ENCODE measurements at places on chromosomes 4 and X. TPM values are rescaled to one million over a fixed set of nuclear protein-coding genes. Genes with fewer than 3 reads are reported as not detected.
A peak's percentile ranks its signal among the peaks of the same experiment; 100 is the strongest.

- H3K27ac ChIP-seq: no peak overlapping the region
- DNase-seq: no peak
- no peaks in the 10 kb centered on the region for H3K4me1 ChIP-seq
- no peaks in the 10 kb centered on the region for H3K27me3 ChIP-seq
- no peak overlapping the region for H3K4me3 ChIP-seq
- no peaks in the 10 kb centered on the region for H3K36me3 ChIP-seq
These were observed 170.5 kb downstream of the AREG start for GRCh38 chr4:74615411-74615810.

DNA sequence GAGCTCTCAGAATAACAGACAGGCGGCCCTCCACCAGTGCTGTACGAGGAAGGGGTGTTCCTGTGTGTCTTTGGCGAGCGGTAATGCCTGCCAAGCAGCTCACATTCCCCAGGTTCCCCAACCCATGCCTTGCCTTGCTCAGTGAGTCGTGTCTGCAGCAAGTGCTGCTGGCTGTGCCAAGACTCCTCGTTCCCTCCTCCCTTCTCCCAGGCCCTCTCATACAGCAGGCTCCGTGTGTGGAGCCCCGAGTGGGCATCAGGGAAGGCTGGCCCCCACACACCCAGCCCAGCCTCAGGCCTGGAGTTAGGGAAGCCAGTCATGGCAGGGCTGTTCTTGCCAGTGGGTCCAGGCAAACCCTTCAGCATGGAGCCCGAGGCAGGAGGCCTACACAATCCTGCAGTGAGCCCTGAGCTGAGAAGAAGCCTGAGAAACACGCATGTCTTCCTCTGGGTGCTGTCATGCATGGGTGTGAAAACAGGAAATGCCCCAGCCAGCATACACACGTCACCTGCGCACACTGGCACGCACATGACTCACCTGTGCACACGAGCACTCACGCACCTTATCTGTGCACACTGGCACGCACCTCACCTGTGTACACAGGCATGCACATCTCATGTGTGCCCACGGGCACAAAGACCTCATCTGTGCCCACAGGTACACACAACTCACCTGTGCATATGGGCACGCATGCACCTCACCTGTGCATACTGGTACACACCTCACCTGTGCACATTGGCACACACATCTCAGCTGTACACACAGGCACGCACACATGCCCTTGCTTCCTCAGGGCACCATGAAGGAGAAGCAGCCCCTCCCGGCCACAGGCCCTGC, 238.7 kb downstream of the DHRSX start:
- no peak overlapping the region for H3K4me3 ChIP-seq
- DNase-seq: peak; percentile 36
- no peaks in the 10 kb centered on the region for H3K27me3 ChIP-seq
- H3K4me1 ChIP-seq: peaks cover 9% of the 10 kb centered on the region
- H3K27ac ChIP-seq: no peak overlapping the region
- H3K36me3 ChIP-seq: peaks cover 5% of the 10 kb centered on the region

The UGT2B11 gene
- not detected for total RNA-seq

GRCh38 chr4:138140879-138141278, 101.3 kb downstream of the SLC7A11 start:
- H3K4me1 ChIP-seq: no peaks in the 10 kb centered on the region
- H3K27ac ChIP-seq: no peak overlapping the region
- no peaks in the 10 kb centered on the region for H3K27me3 ChIP-seq
- DNase-seq: no peak

DNA sequence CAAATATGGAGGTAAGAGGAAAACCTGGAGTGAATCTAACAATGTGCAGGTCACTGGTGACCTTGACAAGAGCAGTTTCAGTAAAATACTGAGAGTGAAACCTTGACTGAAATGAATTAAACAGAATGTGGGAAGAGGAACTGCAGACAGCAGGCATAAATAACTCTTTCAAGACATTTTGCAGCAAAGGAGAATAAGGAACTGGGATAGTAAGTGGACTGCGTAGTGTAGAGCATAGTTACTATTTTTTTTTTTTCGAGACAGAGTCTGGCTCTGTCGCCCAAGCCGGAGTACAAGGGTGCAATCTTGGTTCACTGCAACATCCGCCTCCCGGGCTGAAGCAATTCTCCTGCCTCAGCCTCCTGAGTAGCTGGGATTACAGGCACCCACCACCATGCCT, 24.0 kb downstream of the RBMX start:
- H3K36me3 ChIP-seq: no peaks in the 10 kb centered on the region
- no peak overlapping the region for H3K27ac ChIP-seq
- DNase-seq: no peak
- no peaks in the 10 kb centered on the region for H3K27me3 ChIP-seq
- no peak overlapping the region for H3K4me3 ChIP-seq

DNA sequence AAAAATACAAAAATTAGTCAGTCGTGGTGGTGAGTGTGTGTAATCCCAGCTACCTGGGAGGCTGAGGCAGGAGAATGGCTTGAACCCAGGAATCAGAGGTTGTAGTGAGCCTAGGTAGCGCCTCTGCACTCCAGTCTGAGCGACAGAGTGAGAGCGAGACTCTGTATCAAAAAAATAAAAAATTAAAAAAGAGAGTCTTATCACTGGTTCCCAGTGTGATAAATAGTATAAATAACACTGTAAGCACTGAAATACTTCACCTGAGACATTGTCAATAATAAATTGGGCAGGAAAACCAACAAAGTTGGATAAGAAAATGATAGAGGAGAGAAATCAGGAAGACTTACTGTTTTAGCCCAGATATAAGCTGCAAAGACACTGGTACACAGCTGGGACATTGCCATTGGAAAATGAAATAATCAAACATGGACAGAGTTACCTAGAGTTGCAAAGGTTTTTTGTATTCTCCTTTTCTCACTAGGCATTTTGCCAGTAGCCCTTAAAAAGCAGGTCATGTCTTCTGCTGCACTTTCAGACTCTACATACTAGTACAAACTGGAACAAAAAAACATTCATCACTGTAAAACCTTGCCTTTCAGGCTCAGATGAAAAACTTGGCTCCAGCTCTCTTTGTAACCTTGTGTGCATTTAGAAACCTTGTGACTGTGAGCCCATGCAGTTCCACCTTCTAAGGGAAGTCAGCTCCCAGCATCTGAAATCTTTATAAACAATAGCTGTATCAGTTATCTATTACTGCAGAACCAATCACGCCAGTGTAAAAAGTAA, 55.0 kb upstream of the PPP1R2C start:
- no peaks in the 10 kb centered on the region for H3K36me3 ChIP-seq
- DNase-seq: no peak
- H3K4me1 ChIP-seq: no peaks in the 10 kb centered on the region
- no peaks in the 10 kb centered on the region for H3K27me3 ChIP-seq

DNA sequence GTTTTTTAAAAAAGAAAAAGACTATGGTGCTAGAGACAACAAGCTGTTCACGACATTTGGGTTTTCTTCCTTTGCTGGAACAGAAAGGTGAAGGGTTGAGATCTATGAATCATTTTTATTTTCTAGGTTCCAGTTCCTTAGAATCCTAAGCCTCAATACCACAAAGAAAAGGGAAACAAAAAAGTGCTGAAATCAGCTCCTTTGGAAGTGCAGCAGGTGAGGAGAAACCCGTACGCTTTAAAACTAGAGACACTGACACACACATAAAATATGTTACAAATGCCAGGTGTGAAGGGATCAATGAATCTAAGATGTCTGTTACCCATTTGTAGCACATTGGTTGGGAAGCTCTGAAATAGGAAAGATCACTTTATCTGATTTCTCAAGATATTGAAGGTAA, 125.2 kb downstream of the AREG start:
- no peaks in the 10 kb centered on the region for H3K4me1 ChIP-seq
- H3K27me3 ChIP-seq: no peaks in the 10 kb centered on the region
- no peak for DNase-seq

DNA sequence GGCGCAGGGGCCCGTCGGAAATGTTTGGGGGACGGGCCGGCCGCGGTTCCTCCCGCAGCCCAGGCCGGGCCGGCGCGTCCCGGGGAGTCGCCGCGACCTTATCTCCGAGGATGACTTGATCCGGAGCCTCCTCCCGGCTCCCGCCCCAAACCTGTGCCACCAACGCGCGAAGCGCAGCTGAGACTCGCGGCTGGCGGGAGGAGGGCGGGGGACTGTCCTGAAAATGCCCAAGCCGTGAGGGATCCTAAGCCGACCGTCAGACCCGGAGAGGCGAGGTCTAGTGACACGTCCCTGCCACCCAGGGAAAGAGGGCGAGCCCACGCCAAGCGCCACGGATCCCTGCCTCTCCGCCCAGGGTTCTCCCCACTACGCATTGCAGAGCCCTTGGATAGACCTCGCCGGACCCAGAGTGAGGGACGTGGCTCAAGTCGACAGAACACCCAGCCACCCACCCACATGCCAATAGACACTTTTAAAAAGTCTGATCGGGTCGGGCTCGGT, 26.9 kb downstream of the UTP14A start:
- no peaks in the 10 kb centered on the region for H3K36me3 ChIP-seq
- H3K4me3 ChIP-seq: peak overlapping the region; percentile 56
- no peaks in the 10 kb centered on the region for H3K4me1 ChIP-seq
- DNase-seq: peak; percentile 71

The IL13RA1 gene
- total RNA-seq: 49.9 TPM

The GJB1 gene
- not detected for total RNA-seq

DNA sequence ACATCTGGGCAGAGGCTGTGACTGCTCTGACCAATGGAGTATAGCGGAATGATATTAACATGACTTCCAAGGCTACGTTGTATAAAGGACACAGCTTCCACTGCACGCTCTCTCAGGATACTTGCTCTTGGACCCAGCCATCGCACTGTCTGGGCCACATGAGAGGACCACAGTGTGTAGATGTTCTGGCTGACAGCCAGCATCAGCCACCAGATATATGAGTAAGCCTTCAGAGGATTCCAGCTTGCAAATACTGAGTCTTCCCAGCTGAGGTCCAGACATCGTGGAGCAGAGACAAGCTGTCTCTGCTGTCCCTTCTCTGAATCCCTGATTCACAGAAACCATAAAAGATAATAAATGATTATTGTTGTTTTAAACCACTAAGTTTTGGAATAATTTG, 146.8 kb upstream of the USP9X start:
- no peaks in the 10 kb centered on the region for H3K36me3 ChIP-seq
- no peaks in the 10 kb centered on the region for H3K27me3 ChIP-seq
- H3K4me1 ChIP-seq: no peaks in the 10 kb centered on the region
- no peak overlapping the region for H3K27ac ChIP-seq
- no peak for DNase-seq
- H3K4me3 ChIP-seq: no peak overlapping the region
